ENCODE measurements at places on chromosomes 3 and 15. TPM values are rescaled to one million over a fixed set of nuclear protein-coding genes. Genes with fewer than 3 reads are reported as not detected.
A peak's percentile ranks its signal among the peaks of the same experiment; 100 is the strongest.

- no peak overlapping the region for H3K27ac ChIP-seq
- no peaks in the 10 kb centered on the region for H3K27me3 ChIP-seq
- no peaks in the 10 kb centered on the region for H3K36me3 ChIP-seq
- H3K4me1 ChIP-seq, result peaks cover 39% of the 10 kb centered on the region
- DNase-seq, result no peak
These were observed 69.8 kb upstream of the SPATA12 start for GRCh38 chr3:56990641-56991015.

DNA sequence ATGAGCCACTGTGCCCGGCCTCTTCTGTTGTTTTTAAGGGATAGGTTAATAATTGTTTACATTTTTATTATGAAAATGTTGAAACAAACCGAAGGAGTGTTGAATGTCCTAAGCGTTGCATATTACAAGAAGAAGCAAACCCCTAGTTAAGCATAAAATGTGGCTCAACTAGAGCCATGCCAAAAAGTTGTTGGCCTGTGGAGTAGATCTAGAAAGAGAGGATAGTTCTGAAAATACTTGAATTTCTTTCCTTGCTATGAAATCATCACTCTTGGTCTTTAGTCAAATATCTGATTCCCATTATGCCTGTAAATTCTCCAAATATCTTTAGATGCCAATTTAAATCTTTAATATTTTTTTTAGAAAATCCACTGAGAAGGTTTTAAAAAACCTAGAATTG, 12.8 kb downstream of the RBP2 start:
- no peak overlapping the region for H3K27ac ChIP-seq
- H3K27me3 ChIP-seq, result no peaks in the 10 kb centered on the region
- no peak overlapping the region for H3K4me3 ChIP-seq
- H3K4me1 ChIP-seq, result no peaks in the 10 kb centered on the region
- DNase-seq, result no peak

GRCh38 chr3:14459384-14459783, 57.0 kb downstream of the SLC6A6 start:
- H3K36me3 ChIP-seq, result no peaks in the 10 kb centered on the region
- no peak for DNase-seq
- H3K4me3 ChIP-seq, result no peak overlapping the region
- H3K27ac ChIP-seq, result no peak overlapping the region
- H3K27me3 ChIP-seq, result no peaks in the 10 kb centered on the region

DNA sequence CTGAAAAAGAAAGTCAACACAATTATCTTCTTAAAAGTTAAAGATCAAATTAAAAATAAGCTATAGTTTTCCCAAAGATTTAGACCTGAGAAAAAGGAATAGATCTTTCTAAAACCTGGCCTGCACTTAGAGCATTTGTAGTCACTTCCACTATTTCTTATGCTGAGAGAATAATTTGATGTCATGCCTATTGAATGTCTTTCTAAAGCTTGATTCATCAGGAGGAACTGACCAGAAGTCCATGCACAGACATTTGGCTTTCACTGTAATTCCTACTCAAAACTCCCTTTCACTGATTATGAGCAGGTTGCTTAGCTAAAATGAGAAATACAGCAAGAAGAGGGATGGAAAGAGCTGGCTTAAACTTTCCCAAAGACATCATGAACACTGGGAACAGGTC, 4.3 kb downstream of the GREM1 start:
- H3K4me3 ChIP-seq, result no peak overlapping the region
- H3K27me3 ChIP-seq, result no peaks in the 10 kb centered on the region
- H3K4me1 ChIP-seq, result peaks cover 10% of the 10 kb centered on the region
- no peak for DNase-seq
- no peaks in the 10 kb centered on the region for H3K36me3 ChIP-seq
- H3K27ac ChIP-seq, result no peak overlapping the region

DNA sequence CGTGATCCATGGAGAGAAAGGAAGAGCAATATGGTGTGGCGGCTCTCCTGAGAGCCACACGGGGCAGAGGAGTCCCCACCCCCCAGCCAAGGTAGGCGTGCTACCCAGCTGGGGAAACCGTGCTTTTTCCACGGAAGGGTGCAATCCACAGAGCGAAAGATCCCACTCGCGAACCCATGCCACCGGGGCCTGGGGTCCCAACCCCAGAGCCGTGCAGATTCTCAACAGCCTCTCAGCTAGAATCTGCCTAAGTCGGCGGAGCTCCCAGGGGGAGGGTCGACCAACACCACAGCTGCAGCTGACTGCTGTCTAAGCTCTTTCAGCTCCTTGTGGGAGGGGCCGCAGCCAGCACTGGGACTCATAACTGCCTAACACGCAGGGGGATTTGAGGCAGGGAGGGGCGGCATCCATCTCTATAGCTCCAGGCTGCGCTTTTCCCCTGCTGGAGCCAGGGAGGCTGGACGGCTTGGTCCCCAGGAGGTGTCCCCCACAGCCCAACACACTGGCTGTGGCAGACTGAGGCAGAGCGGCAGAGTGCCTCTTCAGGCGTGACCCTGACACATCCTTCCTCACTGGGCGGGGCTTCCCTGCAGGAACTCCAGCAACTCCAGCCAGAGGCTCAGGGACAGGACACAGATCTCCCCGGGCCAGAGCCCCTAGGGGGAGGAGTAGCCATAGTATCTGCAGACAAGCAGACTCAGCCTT, 107.6 kb upstream of the ZBTB20 start:
- DNase-seq, result peak; percentile 14
- no peaks in the 10 kb centered on the region for H3K4me1 ChIP-seq

DNA sequence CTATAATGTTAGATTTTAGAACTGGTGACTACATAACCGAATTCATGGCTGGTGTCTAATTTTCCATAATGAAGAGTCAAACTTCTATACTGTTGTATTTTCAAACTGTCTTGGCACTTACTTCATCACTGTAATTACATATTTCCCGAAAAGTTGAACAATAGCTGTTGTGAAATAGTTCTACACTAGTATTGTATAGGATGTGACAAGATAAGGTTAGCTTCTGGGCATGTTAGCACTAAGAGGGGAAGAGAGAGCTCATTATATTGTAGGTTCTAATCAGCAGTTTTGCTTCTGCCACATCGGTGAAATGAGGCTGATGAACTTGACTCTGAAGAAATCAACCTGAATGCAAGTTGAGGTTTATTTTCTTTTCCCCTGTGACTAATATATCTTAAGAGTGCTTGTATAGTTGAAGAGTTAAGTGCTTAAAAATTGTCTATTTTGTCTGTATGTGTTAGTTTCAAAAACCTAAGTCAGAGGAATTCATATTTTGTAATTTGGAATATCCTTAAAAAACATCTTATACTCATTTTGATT, 8.9 kb downstream of the GYG1 start:
- no peaks in the 10 kb centered on the region for H3K36me3 ChIP-seq
- H3K4me1 ChIP-seq, result peaks cover 7% of the 10 kb centered on the region
- no peak for DNase-seq
- H3K4me3 ChIP-seq, result no peak overlapping the region
- no peak overlapping the region for H3K27ac ChIP-seq

- H3K27me3 ChIP-seq, result no peaks in the 10 kb centered on the region
- no peak for DNase-seq
- H3K36me3 ChIP-seq, result no peaks in the 10 kb centered on the region
- H3K4me1 ChIP-seq, result no peaks in the 10 kb centered on the region
- H3K4me3 ChIP-seq, result no peak overlapping the region
- no peak overlapping the region for H3K27ac ChIP-seq
These were observed 8.6 kb upstream of the ZNF621 start for GRCh38 chr3:40516201-40516600.

- H3K27me3 ChIP-seq, result no peaks in the 10 kb centered on the region
- no peak overlapping the region for H3K27ac ChIP-seq
- DNase-seq, result no peak
These were observed 566.6 kb downstream of the GOLGA6L6 start for GRCh38 chr15:19974998-19975397.

- no peak overlapping the region for H3K4me3 ChIP-seq
- H3K36me3 ChIP-seq, result no peaks in the 10 kb centered on the region
- no peaks in the 10 kb centered on the region for H3K4me1 ChIP-seq
These were observed 1304.5 kb upstream of the GBE1 start for GRCh38 chr3:83065851-83066460.

DNA sequence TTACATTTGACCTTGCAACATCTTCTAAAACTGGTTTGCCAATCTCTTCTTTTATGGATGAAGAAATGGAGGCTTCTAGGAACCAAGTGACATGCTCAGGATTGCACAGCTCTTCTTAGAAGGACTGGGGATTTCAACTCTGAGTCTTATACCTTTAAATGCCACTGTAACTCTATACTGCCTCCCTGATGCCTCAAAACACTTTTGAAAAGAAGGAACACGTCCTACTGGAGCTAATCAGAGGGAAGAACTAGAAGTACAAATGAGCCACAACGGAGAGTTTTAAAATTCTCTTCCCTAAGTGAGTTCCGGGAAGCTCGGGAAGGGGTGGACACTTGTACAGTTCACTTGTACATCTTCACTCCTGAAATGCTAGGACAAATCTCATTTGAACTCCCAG, 949 bp upstream of the MITF start:
- H3K4me3 ChIP-seq, result peak overlapping the region; percentile 94
- H3K4me1 ChIP-seq, result no peaks in the 10 kb centered on the region
- H3K36me3 ChIP-seq, result no peaks in the 10 kb centered on the region
- H3K27ac ChIP-seq, result peak overlapping the region; percentile 32

DNA sequence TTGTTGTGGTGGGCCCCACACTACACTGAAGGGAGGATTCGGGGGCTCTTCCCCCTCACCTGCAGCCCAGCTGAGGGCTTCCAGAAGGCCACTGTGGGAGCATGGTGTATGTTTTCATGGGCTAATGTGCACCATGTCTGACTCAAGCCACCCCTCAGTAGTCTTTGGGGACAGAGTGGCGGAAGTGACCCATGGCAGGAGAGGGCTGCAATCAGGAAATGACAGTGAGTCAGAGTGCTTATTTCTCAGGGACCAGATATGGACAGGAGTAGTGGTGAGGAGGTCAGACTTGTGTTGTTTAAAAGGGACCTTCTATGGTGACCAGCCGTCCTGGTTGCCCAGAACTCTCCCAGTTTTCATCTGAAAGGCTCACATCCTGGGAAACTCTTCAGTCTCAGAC, 32.8 kb upstream of the SLC9A9 start:
- no peak overlapping the region for H3K27ac ChIP-seq
- H3K4me1 ChIP-seq, result no peaks in the 10 kb centered on the region
- DNase-seq, result no peak
- H3K27me3 ChIP-seq, result no peaks in the 10 kb centered on the region

DNA sequence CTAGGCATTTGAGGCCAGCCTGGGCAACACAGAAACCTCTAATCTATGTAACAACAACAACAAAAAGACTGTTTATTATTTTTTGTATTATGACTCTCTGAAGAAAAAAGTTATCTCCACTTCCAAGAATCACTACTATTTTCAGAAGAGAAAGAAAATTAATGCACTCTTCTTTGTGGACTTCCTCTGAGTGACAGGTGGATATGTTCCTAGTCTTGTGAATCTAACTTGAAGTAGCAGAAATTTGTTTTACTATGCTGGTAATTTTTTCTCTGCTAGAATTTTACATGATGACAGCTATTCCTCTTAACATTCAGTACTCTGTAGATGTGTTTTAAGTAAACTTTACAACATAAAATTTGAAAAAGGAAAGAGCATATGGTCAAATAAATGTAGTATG, 16.7 kb downstream of the DYNC1LI1 start:
- no peaks in the 10 kb centered on the region for H3K4me1 ChIP-seq
- H3K4me3 ChIP-seq, result no peak overlapping the region
- no peak overlapping the region for H3K27ac ChIP-seq

GRCh38 chr3:169822091-169822490, 9.4 kb upstream of the LRRC34 start:
- no peaks in the 10 kb centered on the region for H3K27me3 ChIP-seq
- no peak for DNase-seq
- H3K4me3 ChIP-seq, result no peak overlapping the region

- H3K27me3 ChIP-seq, result no peaks in the 10 kb centered on the region
- H3K36me3 ChIP-seq, result no peaks in the 10 kb centered on the region
- no peak overlapping the region for H3K4me3 ChIP-seq
- DNase-seq, result no peak
- no peaks in the 10 kb centered on the region for H3K4me1 ChIP-seq
- H3K27ac ChIP-seq, result no peak overlapping the region
These were observed 74.4 kb downstream of the STRIT1 start for GRCh38 chr3:155219106-155219505.

DNA sequence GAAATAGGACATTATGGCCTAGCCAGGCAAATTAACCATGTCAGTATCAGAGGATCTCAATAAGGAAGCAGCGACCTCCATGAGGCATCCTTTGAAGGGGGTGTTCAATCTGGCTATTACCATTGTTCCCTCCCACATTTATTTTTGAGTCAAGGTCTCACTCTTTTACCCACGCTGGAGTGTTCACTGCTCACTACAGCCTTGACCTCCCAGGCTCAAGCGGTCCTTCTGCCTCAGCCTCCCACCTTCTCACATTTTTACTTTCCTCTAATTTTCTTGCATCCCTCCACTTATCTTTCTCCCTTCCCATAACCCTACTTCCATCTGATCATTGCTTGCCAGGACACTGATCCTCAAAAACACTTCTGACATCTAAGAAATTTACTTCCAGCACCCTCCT, 654.0 kb upstream of the NR2F2 start:
- H3K36me3 ChIP-seq, result no peaks in the 10 kb centered on the region
- H3K4me1 ChIP-seq, result peaks cover 25% of the 10 kb centered on the region

DNA sequence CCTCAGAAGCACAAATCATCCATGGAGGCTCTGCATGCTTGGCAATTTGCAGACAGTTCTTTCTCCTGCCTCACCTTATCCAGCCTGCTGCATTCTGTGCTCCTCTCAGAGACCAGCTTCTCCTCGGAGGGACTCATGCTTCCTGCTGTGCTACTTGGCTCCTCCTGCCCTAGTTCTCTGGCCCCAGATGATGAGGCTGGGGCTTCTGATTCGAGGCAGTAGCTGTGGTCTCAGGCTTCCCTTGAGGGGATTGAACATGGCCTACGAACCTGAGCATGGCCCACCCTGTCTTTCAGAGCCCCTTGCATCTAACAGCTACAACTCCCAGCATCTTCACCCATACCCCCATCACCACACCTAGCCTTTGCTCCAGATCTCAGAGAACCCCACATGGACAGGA, 6.7 kb downstream of the VIPR1 start:
- H3K27me3 ChIP-seq, result no peaks in the 10 kb centered on the region
- H3K27ac ChIP-seq, result no peak overlapping the region
- no peak overlapping the region for H3K4me3 ChIP-seq

DNA sequence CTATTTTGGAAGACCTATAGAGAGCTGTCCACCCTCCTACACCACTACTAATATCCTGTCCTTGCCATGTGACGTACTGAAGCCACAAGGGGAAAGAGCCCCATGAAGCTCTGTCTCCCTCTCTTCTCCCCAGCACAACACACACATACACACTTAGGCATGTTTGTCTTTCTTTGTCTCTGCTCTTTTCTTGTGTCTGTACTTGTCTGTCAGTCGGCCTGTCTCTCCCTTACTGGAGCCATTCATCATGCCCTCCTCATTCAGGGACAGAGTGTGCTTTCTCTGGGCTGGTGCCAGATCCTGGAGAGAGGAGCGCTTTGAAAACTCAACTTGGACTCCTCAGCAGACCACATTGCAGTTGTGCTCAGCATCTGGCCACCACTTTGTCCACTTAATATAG, 47.6 kb downstream of the PSMD6 start:
- H3K27ac ChIP-seq, result no peak overlapping the region
- H3K27me3 ChIP-seq, result no peaks in the 10 kb centered on the region
- H3K4me1 ChIP-seq, result peaks cover 9% of the 10 kb centered on the region
- H3K4me3 ChIP-seq, result no peak overlapping the region

- peaks cover 28% of the 10 kb centered on the region for H3K4me1 ChIP-seq
- peak overlapping the region; percentile 79 for H3K4me3 ChIP-seq
- H3K27me3 ChIP-seq, result no peaks in the 10 kb centered on the region
- H3K27ac ChIP-seq, result peak overlapping the region; percentile 98
These were observed 622 bp upstream of the PLSCR1 start for GRCh38 chr3:146544929-146545528.

The IL20RB gene
- total RNA-seq, result 3.5 TPM

The PLA1A gene
- total RNA-seq, result 0.87 TPM

The CD86 gene
- 4.5 TPM for total RNA-seq

The MRAS gene
- total RNA-seq, result 21.7 TPM

The P2RY13 gene
- 0.31 TPM for total RNA-seq

The PLIN1 gene
- 9.1 TPM for total RNA-seq

The IL17RB gene
- 9.5 TPM for total RNA-seq
